ENCODE measurements at places on chromosomes 7 and 10. TPM values are rescaled to one million over a fixed set of nuclear protein-coding genes. Genes with fewer than 3 reads are reported as not detected.

DNA sequence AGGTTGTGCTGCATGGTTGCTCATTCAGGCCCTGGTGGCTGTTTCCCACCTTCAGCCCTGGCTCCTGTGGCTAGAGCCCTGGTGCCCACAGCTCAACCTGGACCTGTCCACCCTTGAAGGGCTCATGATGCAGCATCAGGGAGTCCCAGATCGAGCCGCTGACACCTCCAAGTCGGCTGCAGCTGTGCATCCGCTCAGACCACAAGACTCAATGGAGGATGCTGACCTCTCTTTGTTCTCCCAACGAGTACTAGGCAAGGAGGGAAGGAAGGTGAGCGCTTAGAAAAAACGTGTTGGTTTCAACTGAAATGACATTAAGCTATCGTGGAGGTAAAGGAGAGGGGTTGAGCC, 9.5 kb upstream of the C10orf95 start:
- peaks cover 6% of the 10 kb centered on the region for H3K27me3 ChIP-seq
- H3K4me1 ChIP-seq, result peaks cover 28% of the 10 kb centered on the region
- no peak for DNase-seq

DNA sequence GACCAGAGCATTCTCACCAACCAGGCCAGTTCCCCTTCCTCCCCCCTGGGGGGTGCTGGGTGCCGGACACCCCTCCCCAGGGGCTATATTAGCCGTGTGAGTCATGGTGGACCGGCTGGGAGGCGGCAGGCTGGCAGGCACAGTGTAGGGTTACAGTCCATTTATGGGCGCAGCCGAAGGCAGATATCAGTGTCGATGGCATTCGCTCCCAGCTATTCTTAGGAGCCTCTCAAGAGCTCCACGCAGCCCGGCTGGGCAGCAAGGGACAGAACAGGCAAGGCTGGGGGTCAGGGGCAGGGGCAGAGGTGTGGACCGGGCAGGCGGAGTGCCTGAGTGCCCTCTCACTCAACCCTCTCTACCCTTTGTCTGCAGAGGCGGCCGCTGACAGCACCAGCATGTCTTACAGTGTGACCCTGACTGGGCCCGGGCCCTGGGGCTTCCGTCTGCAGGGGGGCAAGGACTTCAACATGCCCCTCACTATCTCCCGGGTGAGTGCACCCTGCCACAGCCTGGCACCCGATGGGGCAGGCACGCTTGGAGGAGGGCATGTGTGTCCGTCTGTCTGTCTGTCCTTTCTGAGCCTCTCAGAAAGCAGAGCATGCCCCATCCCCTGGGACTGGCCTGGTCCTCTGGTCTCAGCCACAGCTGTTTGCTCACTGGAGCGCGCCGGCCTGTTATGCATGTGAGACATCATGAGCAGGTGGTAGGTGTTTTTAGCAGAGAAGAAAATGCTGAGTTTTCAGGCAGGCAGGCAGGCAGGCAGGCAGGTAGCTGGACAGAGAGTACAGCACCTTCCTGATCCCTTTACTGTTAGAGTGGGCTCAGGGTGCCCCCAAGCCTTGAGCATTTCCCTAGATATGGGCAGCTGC, at the start of gene LDB3:
Gene LDB3 (plus strand): TSS at position 215 of the 869 bp plus-strand sequence. CDS start 181 bp downstream, at position 396.
- no peaks in the 10 kb centered on the region for H3K36me3 ChIP-seq
- no peak for DNase-seq
- no peaks in the 10 kb centered on the region for H3K27me3 ChIP-seq
- H3K4me1 ChIP-seq, result no peaks in the 10 kb centered on the region
- no peak within 1 kb of the TSS for H3K4me3 ChIP-seq
- H3K27ac ChIP-seq, result no peak within 1 kb of the TSS

DNA sequence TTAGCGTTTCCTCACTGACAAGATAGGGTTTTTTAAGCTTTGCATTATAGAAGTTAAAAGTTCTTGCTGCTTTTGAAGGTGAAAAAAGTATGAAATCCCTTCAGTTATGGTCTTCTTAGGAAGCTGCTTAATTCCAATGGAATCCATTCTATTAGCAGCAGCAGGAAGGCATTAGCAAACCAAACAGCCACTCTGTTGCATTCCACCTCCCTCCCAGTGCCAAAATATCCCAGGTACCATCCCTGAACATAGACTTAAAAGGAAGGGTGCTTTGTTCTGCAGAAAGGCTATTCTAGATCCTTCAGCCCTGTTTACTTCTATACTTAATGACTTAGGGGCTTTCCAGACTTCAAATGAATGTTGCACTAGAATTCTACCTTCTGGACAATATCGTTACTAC, 23.8 kb downstream of the ENO4 start:
- no peaks in the 10 kb centered on the region for H3K36me3 ChIP-seq
- H3K4me1 ChIP-seq, result no peaks in the 10 kb centered on the region
- H3K4me3 ChIP-seq, result no peak overlapping the region
- no peak overlapping the region for H3K27ac ChIP-seq

- peaks cover 10% of the 10 kb centered on the region for H3K27me3 ChIP-seq
- no peak overlapping the region for H3K4me3 ChIP-seq
- H3K36me3 ChIP-seq, result no peaks in the 10 kb centered on the region
- H3K27ac ChIP-seq, result no peak overlapping the region
Observed at GRCh38 chr7:142925413-142925812, 8.1 kb downstream of the TRPV5 start.

The TMEM196 gene
- total RNA-seq, result not detected

DNA sequence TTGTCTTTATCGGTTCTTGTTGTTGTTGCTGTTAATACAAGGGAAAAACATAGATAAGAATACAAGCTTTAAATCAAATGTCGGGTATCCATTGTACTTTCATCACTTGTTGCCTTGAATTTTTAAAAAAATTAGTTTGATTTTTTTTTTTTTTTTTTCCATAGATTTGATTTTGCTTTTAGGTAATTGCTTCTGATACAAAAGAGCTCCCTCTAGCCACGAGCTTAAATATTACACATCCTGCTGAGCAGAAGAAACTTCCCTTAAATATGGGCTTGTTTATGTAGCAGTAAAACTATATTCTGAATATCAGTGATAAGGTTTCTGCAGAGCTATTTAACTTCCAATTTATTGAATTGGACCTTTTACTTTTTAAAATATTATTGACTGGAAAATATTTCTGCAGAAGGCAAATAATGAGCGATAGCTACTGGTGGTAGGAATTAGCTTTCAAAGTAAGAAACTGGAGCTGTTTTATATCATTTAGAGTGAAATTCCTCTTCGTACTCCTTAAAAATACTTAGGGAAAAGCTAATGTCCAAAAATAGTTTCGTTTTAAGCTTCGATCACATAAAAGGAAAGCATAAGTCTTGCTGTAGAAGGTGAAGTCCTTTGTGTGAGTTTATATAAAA, 216.9 kb downstream of the POLR1F start:
- no peaks in the 10 kb centered on the region for H3K4me1 ChIP-seq
- no peak overlapping the region for H3K4me3 ChIP-seq
- H3K27ac ChIP-seq, result no peak overlapping the region
- no peaks in the 10 kb centered on the region for H3K36me3 ChIP-seq
- H3K27me3 ChIP-seq, result no peaks in the 10 kb centered on the region
- DNase-seq, result no peak

GRCh38 chr10:80400136-80400804, 8.1 kb upstream of the PRXL2A start:
- no peaks in the 10 kb centered on the region for H3K4me1 ChIP-seq
- peaks cover 11% of the 10 kb centered on the region for H3K27me3 ChIP-seq

DNA sequence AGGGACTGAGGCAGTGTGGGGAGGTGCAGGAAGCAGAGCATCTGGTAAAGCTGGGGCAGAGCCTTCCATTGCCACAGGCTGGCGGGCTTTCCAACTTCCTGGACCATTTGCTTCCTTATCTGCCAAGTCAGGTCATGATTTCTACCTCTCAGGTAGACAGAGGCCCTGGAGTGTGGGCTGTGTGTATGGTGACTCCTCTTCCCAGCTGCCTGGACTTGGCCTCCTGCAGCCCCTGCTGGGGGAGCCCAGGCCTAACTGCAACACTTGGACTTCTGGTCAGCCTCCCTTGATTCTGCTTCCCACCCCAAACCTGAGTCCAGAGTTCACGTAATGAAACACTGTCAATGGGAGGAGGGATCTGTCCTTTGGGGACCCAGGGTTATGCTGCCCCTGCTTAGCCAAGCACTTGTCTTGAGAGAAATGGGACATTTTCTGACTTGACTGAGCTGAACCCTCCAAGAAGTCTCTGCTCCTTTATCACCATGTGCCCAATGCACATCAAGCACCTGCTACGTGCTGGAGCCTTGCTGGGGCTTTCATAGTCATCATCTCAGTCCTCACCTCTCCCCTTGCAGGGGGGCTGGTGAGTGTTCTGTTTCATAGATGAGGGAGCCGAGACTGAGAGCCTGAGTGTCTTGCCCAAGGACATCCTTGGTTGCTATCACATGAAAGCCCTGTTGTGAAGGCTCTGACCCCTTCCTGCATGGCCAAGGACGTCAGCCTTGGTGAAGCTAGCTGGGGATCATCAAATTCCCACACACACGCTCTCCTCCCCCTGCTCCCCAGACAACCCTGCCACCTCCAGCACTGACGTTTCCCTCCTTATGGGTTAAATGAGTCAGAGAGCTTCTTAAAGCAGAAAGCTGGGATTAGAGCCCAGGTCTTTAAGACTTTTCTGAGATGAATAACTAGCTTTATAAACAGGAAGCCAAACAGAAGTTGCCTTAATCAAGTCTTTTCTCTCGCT, 3.4 kb downstream of the CLEC2L start:
- no peak overlapping the region for H3K27ac ChIP-seq
- H3K4me3 ChIP-seq, result no peak overlapping the region
- peaks cover 4% of the 10 kb centered on the region for H3K4me1 ChIP-seq
- no peaks in the 10 kb centered on the region for H3K36me3 ChIP-seq
- no peak for DNase-seq

GRCh38 chr10:79047875-79048638, 20.7 kb upstream of the ZMIZ1 start:
- peaks cover 4% of the 10 kb centered on the region for H3K27me3 ChIP-seq
- peak overlapping the region; percentile 68 for H3K4me3 ChIP-seq
- DNase-seq, result peak; percentile 93
- H3K36me3 ChIP-seq, result no peaks in the 10 kb centered on the region
- H3K4me1 ChIP-seq, result peaks cover 30% of the 10 kb centered on the region
- H3K27ac ChIP-seq, result peak overlapping the region; percentile 95

All from activated CD4-positive, alpha-beta T cell treated with anti-CD3 and anti-CD28 coated beads, Interleukin-2, amount 10 ng/mL, durations not matched to agents 24 days and 14 days (primary cell).